CD4-positive, alpha-beta T cell treated with Interleukin-4 for 4 hours (primary cell): ENCODE measurements at places on chromosomes 5 and 9.

GRCh38 chr5:6875376-6875775 is 162.1 kb downstream of the TENT4A start:
- DNase-seq, result no peak

GRCh38 chr5:28369418-28369817 is 1331.0 kb upstream of the CDH9 start:
- no peak for DNase-seq

DNA sequence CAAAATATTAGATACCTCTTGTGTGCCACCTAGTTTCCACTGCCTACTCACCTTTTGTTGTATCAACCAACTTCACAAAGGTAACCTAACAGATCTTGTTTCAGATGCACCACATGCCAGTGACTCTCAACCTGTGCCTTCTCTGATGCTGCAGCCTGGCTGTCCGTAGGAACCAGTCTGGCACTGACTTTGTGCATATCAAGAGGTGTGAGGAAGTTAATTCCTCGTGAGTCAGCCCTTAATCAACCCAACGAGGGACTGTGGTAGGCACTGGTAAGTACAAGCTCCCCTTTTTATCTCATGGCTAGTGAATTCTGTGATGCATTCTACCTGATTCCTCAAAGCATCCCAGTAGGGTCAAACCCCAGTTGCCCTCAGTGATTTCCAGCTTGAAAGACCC is 215.4 kb upstream of the CTNND2 start:
- no peak for DNase-seq

- DNase-seq, result no peak
Measured at GRCh38 chr5:109326919-109327318, 82.9 kb downstream of the PJA2 start.

GRCh38 chr5:80905405-80905804 is 54.8 kb upstream of the RASGRF2 start:
- DNase-seq, result no peak

GRCh38 chr5:98768160-98768959 is 5.1 kb upstream of the RGMB start:
- peak; percentile 38 for DNase-seq

- DNase-seq, result peak; percentile 32
Measured at GRCh38 chr5:79025054-79025472, 40.0 kb upstream of the ARSB start.

DNA sequence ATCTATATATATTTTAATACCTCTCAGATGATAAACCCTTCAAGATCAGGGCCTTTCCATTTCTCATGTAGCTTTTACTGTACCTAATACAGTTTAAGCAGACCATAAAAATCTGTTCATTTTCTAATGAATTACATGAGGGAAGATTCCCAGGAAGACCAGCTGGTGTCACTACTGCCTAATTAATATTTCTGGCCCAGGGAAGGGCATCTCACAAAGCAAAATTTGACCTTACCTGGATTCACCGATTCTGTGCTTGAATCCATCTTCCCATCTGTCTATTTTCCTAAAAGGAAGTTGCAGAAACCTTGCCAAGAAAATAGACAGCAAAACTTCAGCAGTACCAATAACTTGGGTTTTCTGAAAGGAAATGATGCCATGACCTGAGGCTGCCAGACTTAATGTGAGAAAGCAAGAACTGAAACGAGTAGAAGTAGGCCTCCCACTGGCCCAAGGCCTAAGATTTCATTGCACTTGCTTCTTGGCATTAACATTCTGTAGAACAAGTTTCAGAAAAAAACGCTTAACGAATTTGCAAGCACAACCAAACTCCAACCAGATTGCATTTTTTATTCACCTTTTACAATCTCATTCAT is 83.0 kb upstream of the GLIS3 start:
- peak; percentile 31 for DNase-seq

DNA sequence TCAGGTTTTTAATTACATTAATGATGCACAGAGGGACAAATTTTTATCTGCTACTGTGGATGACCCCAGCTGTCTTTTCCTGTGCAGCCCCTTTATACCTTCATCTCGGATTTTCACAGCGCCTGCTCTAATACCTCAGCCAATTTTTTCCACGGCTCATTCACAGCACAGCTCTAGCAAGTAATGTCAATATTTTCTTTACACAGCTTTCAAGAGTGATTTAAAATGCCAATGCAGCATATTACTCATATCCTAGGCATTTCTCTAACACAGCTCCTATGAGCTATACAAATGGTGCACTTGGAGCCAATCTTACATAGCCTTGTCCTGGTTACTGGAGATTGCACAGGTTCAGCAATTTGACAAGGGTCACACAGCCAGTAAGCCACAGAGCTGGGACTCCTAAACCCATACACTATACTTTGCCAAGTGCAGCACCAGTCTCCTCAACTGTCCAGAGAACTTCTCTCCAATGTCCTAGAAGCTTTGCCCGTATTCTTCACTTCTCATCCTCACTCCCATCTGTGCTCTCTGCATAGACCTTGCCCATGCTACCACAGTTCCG is 661.8 kb downstream of the DTWD2 start:
- DNase-seq, result no peak

- no peak for DNase-seq
Measured at GRCh38 chr5:11596185-11596584, 308.1 kb downstream of the CTNND2 start.

DNA sequence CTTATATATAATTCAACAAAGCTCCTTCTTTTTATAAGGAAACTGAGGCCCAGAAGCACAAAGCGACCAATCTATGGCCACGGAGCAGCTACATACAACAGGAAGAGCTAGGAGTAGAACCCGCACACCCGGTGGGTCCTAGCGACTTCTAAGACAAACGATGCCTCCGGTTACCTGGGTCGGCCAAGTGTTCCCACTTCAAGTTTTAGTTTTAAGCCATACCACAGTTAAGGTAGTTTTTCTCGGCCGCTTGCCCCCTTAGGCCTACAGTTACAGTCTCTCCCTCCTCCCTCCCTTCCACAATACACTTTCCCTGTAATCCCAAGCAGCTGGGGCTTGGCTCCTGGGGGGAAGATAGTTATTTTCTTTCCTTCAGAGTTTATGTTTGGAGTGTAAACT is 533 bp downstream of the SREK1IP1 start:
- DNase-seq, result peak; percentile 6

DNA sequence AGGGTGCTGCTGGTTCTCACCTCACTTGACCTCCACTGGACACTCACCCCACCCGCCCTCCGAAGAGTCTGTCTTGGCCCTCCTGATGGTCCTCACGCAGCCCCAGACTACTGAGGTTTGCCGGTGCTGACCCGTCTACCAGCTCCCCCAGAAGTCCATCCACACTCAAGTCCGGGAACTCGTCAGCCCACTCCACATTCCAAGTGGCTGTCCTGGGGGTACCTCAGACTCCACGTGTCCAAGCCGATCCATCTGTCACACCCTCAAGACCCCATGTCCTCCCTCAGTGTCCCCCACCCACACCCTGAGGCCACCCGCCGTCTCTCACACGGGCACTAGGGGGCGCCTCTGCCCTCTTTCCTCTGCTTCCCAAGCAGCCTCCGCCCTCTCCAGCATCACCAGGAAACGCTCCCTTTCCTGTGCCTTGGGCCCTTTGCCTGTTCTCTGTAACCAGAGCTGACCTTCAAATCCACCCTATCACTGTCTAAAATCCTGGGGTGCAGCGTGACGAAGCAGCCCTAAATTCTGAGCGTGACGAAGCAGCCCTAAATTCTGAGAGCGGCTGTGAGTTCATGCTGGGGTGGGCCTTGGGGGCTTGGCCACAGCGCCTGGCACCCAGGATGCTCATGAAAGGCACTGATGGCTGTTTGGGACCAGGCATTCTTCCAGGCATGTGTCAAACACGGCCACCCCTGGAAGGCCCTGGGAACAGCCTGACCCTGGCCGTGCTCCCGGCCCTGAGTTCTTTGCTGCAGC is 95.7 kb downstream of the KCNT1 start:
- DNase-seq, result no peak

- DNase-seq, result no peak
Measured at GRCh38 chr9:96567203-96567700, 52.4 kb downstream of the CDC14B start.

GRCh38 chr9:13424204-13424603 is 144.7 kb upstream of the MPDZ start:
- no peak for DNase-seq

- DNase-seq, result no peak
Measured at GRCh38 chr9:68844157-68844556, 139.1 kb downstream of the PIP5K1B start.

DNA sequence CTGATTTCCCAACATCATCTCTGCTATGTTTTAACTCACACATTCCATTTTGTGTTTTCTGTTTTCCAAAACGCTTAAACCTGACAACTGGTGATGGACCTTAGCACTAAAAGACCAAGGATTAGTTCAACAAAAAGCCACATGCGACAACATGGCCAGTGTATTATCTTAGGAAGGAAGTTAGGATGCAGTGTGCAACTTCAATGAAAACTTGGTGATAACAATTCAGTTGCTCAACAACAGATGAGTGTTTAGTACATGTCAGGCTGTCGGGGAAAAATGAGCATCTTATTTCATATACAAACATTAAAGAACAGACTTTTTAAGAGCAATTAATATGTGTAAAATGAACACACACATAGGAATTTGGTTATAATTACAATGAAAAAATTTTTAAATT is 780.0 kb downstream of the SEMA5A start:
- DNase-seq, result no peak

- no peak for DNase-seq
Measured at GRCh38 chr9:121593066-121593465, 58.4 kb upstream of the DAB2IP start.

GRCh38 chr5:118919016-118919415 is 69.3 kb downstream of the DTWD2 start:
- DNase-seq, result no peak

DNA sequence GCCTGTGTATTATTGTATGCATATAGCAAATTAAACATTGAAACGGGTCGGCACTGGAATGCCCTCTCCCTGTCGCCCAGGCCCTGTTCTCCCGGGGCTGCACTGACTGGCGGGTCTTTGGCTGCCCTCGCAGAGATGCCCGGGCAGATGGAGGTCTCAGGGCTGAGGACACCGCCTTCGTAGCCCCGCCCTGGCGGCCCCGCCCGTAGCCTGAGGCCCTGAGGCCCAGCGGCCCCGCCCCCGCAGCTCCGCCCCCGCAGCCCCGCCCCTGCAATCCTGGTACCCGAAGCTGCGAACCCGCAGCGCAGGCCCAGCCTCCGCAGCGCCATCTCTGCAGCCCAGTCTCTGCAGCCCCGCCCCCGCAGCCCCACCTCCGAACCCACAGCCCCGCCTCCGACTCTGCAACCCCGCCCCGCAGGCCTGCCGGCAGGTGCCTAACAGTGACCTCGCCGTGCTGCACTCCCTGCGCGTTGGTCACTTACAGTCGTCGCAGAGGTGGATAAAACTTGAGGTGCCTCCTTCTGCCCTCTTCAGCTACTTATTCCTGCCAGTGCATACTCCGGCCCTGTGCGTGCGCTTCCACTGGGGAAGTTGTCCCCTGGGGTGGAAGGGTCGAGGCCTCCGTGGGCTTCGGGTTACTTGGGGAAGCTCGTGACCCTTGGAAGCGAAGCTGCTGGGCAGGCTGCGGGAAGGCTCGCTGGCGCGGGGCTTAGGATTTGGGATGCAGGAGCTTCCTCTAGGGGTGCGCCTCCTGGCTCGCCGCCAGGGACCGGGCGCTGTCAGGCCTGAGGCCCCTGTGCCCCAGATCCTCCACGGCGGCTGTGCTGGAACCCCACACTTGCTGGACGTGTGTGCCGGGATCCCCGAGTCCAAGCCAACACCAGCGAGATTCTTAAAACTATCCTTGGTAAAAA is 72.3 kb downstream of the ICE1 start:
- peak; percentile 87 for DNase-seq

DNA sequence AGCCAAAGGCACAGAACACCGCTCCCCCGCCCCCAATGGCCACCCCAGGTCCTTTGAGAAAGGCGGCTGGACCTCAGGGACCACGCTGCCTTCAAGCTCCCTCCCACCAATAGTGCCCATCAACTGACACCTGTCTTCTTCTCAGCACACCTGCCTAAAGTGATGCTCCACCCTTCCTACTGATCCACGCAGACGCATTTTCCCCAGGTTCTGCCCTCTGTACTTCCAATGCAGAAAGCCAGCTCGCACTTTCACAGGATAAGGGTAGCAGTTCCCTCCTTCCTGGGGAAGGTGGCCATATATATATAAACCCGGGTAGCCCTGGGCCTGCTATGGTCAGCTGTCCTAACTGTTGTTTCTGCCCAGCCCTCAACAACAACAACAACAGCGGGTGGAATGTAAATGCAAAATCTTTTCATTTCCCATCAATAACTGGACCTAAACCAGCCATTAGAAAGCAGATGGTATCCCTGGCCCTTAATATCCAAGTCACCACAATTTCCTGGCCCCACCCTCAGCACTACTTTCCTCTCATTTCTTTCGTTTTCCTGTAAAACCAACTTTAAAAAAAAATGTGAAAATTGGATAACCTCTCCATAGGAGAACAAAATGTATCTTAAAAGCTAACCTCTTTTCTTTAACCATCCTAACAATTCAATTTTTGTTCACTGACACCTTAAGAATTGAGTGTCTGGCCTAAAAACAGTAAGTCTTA is 1.7 kb downstream of the GOLM1 start:
- no peak for DNase-seq

DNA sequence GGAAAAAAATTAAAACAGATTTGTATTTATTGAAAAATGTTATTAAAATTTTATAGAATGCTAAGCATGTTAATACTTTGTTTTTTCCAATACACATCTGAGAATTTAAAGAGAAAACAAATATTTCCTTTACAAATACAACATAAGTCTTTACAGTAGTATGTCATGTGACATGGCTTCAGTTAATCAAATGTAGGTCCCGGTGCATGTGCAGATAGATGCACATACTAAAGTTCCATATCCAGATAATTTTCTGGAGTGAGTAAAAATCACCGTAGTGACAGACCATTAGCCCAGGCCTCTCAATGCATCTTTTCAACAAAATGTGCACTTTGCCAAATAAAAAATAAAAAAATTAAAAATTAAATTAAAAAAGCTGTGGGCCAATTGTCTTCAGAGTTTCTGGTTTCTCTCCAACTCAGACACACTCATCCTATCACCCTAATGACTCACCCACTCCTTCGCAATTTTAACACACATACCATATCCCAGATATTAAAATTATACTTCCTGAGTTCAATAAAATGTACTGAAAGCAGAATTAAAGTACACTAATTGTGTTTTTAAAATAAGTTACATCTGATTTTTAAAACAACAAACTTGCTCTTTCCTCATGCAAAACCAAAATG is 508.1 kb downstream of the NR2F1-AS1 start:
- DNase-seq, result no peak

DNA sequence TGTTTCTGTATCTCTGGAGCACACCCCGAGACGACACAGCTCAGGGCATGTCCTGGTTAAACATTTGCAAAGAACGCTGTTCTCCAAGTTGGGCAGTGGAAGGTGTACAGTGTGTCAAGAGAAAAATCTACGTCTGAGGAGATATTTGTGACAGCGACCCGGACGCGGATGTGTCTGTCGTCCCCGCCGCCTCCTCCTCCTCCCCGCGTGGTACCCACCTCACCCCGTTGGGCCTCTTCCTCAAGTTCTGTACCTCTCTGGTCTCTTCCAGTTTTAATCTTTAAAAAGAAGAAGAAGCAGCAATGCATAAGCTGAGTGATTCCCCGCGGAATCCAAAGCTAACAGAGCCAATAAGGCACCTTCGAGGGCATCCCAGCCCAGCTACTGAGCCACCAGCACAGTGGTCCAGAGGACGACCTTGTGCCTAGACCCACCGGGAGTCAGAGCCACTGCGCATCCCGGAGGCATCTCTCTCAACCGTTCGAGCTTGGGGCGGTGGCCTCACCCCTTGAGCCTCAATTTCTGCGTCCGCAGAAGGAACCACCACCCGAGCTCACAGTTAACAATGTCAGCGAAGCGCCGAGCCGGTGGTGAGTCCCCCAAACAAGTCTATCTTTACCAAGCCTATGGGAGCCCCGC is 467 bp downstream of the C9orf78 start:
- peak; percentile 39 for DNase-seq
